KBM-7 (cell line): ENCODE measurements at places on chromosomes 5 and 9.

GRCh38 chr5:54990841-54991258 is 5.5 kb upstream of the ESM1 start:
- DNase-seq = no peak

DNA sequence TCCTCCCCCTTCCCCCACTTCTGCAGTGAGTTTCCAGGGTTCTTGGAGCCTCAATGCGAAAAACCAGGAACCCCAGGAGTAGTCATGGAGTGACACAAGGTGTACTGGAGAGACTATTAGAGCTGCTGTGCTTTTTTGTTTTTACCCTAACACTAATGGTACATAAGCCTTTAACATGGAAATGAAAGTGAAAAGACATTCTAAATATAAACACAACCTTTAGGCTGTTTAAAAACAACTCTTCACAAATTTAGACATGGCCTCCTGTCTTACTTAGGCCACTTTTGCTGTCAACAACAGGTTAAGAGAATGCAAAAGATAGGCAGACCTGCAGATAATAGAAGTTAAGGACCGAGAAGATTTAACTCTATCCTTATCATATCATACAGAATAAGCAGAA is 232.2 kb downstream of the DENND1A start:
- no peak for DNase-seq

- DNase-seq = no peak
Observed at GRCh38 chr9:136531904-136532798, 13.7 kb downstream of the NOTCH1 start.

DNA sequence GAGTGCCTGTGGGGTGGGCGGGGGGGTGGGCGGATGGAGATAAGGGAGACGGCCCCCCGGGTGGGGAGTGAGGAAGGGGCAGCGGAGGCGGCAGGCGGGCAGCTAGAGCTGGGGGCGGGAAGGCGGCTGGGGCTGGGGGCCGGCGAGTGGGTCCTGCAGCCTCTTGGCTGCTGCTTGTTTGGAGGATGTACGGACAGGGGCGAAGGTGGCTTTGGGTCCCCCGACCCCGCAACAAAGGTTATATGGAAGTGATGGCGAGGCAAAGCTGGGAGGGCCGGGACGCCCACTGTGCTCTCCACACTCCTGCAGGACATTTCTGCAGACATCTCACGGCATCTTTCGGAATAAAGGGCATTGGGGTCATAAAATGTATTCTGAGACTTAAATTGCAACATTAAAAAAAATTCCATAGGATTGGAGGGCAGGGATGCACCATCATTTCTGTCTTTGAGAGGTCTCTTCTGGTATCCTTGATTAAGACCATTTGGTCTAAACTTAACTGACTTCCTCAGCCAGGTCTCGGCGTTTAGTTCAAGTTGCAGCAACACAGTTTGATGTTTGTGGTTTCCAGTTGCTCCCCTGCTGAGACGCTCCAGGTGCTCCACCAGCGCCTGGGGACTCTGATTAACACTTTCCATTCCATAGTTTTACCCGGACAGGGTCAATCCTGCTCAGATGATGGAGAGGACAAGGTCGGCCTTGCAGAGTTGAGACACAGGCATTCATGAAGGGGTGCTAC is 101.6 kb upstream of the SSBP2 start:
- DNase-seq = peak; percentile 69
